ENCODE measurements at places on chromosomes 7 and 10.

- peak; percentile 66 for DNase-seq
These were observed 62.6 kb downstream of the COL13A1 start for GRCh38 chr10:69864321-69864720.

- no peak for DNase-seq
These were observed 74.6 kb upstream of the FRMD4A start for GRCh38 chr10:14405076-14406065.

DNA sequence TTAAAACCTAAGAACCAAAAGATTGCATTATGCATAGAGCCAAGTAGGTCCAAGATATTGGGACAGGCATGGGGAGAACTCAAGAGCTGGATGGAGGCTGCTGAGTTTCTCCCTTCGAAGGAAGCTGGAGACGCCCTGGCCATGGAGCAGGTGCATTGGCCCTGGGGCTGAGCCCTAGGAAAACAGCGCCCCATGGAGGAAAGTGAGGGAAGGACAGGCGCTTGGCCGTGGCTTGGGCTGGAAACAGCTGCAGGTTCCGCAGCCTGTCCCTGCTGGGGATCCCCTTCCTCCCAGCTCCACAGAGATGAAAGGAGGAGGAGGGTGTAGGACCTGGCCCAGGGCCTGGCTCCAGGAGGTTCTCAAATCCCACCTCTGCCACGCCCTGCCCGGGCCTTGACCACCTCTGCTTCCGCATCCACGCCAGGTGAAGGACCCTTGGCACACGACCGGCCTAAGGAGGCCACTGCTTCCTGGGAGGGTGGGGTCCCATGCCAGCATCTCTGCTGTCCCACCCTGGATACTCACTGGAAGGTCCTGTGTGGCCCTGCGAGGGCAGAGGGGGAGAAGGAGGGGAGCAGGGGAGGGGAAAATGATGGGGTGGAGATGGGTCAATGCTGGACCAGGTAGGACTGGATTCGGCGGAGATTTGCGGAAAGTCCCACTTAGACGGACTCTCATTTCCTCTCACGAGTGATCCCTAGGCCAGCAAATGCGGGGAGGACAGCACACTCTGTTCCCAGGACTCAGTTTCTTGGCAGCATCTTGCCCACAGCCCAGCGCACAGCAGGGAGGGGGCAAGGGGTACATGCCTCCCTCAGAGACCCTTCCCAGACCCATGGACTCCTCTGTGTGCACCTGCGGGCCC is 258.6 kb upstream of the TCERG1L start:
- no peak for DNase-seq

GRCh38 chr10:132541129-132541528 is 3.5 kb downstream of the INPP5A start:
- no peak for DNase-seq

GRCh38 chr7:102138676-102139075 is 148.0 kb upstream of the SH2B2 start:
- DNase-seq, result no peak

- DNase-seq, result no peak
These were observed 237.7 kb downstream of the USP6NL start for GRCh38 chr10:11373717-11374171.

DNA sequence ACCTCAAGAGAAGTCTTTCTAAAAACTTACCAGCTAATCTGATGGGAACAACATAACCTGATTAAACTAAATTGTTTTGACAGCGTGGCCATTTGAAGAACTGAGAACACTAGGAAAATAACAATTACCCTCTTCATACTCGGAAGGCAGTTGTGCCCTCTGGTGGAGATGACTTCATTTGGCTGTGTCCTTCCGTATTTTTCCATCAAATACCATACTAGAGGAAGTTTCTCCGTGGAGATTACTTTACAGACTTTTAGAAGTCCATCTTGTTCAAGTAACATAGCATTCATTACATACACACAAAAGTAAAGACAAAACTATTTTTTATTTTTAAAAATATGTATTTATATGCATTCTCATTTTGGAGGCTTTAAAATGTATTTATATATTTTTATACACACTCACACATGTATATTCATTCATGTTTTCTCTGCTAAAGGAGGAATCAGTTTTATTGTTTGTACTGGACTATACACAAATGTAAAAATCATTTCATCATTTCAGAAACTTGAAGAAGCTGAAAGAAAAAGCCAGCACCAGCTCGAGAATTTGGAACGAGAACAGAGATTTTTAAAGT is 25.2 kb downstream of the SMNDC1 start:
- peak; percentile 62 for DNase-seq

- DNase-seq, result no peak
These were observed 679.6 kb downstream of the PARD3 start for GRCh38 chr10:34135515-34135914.

- no peak for DNase-seq
These were observed 104.7 kb downstream of the GPR85 start for GRCh38 chr7:112981966-112982365.

DNA sequence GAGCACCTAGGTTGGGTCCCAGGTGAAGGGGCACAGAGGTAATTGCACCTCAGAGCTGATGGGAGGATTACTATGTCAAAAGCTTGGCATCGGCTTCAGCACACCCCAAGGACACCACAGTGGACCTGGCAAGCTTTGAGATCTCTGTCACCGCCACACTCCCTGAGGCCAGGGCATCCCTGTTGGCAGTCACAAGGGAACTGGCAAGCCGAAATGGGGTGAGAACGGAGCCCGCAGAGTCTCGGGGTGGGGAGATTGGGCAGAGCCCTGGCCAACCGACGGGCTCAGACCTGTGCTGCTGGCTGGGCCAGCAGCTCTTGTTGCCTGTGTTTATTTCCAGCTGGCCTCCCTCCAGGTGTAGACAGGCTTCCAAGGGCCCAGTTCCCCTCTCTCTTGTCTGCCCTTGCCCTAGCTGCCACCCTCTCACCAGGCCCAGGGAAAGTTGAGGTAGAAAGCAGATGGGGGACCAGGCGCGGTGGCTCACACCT is 2.5 kb downstream of the HSPB1 start:
- no peak for DNase-seq

- DNase-seq, result no peak
These were observed 33.7 kb upstream of the C7orf33 start for GRCh38 chr7:148556892-148557291.

- no peak for DNase-seq
These were observed 170.9 kb upstream of the SMIM30 start for GRCh38 chr7:113289140-113289740.

- DNase-seq, result no peak
These were observed 17.9 kb upstream of the BMPER start for GRCh38 chr7:33887266-33887975.

DNA sequence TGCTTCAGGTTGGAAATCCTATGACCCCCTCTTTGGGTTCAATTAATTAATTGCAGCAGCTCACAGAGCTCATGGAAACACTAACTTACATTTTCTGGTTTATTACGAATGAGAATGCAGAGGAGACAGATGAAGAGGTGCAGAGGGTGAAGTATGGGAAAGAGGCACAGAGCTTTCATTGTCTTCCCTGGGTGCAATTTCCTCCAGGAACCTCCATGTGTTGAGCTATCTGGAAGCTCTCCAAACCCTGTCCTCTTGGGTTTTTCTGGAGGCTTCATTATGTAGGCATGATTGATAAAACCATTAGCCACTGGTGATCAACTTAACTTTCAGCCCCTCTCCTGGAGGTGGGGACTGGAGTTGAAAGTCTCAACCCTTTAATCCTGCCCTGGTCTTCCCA is 133.0 kb upstream of the AUTS2 start:
- DNase-seq, result no peak

- DNase-seq, result no peak
These were observed 202.6 kb upstream of the ZMIZ1 start for GRCh38 chr10:78865931-78866717.

- no peak for DNase-seq
These were observed 61.5 kb upstream of the TM9SF3 start for GRCh38 chr10:96648297-96648696.

- no peak for DNase-seq
These were observed 9.9 kb downstream of the STARD3NL start for GRCh38 chr7:38187794-38188440.

DNA sequence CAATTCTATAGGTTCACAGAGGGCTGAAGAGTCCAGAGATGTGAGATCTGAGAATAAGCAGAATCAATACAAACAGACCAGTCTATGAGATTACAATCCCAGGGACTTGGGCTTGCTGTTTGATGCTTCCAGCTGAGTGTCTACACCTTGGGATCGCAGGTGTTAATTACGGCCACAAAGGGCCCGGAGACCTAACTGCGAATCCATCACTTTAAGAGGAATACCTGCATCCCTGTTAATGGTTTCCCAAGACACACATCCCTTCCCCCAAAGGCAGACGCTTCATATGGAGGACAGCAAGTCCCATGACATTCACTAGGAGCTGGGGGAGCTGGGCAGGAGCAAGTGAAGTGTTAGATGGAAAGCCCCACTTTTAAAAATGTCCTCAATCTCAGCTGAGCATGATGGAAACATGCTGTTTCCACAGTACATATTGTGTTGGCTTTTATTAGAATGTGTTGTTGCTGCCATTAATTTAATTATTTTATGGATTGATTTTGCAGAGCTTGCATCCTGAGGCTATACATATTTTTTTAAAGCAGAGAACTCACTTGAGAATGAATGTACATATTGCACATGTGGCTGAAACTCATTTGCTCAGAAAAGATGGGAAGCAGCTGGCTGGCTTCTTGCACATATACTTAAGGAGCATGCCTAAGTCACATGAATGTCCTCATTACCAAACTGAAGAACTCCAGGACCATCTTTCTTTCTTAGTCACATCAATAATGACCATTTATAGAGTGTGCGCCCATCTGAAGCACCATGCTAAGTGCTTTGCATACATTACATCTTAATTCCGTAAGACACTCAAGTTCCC is 151.3 kb downstream of the NEBL start:
- no peak for DNase-seq

DNA sequence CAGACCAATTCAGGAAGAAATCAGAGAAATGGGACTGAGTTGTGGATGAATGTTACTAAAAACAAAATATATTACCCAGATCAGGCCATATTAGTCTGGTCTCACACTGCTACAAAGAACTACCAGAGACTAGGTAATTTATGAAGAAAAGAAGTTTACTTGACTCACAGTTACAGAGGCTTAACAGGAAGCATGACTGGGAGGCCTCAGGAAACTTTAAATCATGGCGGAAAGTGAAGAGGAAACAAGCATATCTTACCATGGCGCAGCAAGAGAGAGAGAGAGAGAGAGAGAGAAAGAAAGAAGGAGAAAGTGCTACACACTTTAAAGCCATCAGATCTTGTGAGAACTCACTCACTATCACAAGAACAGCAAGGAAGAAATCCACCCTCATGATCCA is 636.8 kb upstream of the GRM3 start:
- DNase-seq, result no peak

DNA sequence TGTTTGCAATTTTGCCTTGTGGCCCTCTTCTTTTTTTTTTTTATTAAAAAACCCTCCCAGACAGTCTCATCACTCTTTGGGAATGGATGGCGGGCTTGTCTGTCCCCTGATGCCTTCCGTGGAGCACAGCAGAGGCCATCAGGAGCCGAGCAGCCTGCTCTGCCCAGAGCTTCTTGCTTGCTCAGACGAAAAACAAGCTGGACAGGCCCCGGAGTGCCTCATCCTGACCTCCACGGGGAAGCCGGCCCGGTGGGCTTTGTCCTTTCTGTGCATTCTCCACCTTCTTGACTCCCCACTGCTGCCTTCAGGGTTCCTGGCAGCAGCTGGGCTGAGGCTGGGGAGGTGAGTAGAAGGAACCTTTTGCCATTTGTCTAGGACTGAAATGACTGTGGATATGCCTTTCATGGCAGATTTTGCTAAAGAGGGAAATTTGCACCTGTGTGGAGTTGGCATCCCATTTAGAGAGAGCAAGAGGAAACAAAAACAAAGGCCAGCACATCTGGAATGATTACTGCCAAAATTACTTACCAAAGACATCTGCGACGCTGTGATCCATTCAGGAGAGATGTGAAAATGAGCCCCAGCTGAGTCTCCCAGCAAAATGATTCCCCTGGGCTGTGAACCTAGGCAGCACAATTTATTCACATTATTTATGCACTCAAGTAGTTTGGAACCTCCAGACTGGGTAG is 108.3 kb downstream of the AOAH start:
- no peak for DNase-seq

- DNase-seq, result no peak
These were observed 104.7 kb downstream of the CHCHD3 start for GRCh38 chr7:132977234-132977633.

DNA sequence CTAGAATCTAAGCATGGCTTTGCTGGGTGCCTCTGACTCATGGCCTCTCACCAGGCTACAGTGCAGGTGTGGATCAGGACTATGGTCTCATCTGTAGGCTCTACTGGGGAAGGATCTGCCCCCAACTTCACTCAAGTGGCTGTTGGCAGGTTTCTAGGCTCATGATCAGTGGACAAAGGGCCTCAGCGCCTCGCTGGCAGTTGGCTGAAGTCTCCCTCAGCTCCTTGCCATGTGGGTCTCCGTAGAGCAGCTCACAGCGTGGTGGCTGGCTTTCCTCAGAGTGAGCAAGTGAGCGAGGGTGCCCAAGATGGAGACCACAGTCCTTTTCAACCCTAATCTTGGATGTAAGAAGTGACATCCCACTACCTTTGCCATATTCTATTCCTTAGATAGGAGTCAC is 238.0 kb downstream of the COBL start:
- no peak for DNase-seq

- DNase-seq, result peak; percentile 18
These were observed 175.3 kb downstream of the MBL2 start for GRCh38 chr10:52597189-52597863.

DNA sequence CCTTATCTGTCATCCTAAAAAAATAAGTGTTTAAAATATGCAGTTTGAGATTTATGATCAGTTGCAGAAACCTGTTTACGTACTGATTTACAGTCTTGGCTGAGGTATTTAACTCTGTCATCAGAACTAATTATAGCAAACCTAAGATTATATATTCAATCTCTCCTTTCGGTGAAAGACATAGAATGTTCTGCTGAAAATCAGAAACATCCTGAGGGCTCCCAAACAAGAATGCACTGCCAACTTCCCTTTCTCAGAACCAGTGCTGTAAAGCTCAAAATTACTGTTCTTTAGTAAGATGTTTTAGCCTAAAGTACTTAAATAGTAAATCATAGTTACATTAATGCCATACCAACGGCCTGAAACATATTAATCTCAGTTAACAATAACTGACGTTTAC is 34.3 kb downstream of the FAM204A start:
- no peak for DNase-seq

GRCh38 chr10:132745971-132746370 is 40.0 kb downstream of the NKX6-2 start:
- no peak for DNase-seq

- DNase-seq, result no peak
These were observed 431.8 kb upstream of the MGMT start for GRCh38 chr10:129035052-129035827.

DNA sequence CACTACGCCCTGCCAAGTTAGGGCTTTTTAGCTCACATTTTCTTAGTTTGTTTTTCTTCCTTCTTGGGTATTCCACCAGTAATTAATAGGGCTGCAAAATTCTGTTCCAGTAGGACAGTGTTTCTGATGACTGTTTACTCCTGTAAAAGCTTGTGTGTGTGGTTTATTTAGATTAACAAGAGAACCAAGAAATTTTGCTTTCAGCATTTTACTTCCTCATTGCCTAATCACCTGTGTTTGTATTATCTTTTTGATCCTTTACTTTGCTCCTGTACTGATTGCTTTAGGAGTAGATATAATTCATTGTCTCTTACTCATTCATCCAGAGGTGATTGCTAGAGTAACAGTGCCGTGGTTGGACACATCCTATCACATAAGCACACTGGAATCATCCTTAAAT is 27.7 kb downstream of the TDRD1 start:
- no peak for DNase-seq

GRCh38 chr10:15253951-15254807 is 85.7 kb upstream of the NMT2 start:
- no peak for DNase-seq

- DNase-seq, result no peak
These were observed 45.4 kb upstream of the ZNF680 start for GRCh38 chr7:64608116-64608910.

- no peak for DNase-seq
These were observed 25.1 kb downstream of the SLC25A40 start for GRCh38 chr7:87850836-87851593.
